HT-29 (cell line): ENCODE measurements at places on chromosomes 12 and 14.

- no peak for DNase-seq
These were observed 73.1 kb upstream of the ACTN1 start for GRCh38 chr14:69052181-69052601.

GRCh38 chr14:74945852-74946658 is 9.3 kb downstream of the PGF start:
- peak; percentile 82 for DNase-seq

- no peak for DNase-seq
These were observed 10.4 kb upstream of the FBLN5 start for GRCh38 chr14:91957876-91958313.

DNA sequence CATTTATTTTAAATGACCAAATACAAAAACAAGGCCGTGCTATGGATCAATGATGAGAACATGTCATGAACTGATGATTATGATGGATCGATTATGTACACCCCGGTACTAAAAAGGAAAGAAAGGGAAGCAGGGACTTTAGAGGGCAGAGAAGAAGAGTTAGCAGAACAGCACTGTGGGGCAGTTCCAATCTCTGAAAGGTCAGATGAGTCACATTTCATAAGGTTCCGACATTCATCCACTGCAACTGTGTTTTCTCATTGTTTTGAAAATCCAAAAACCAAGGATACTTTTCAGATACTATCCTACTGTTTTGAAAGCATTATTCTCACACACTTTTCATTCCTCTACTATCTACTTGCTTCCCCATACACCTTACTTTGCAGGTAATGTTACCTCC is 169.3 kb downstream of the STXBP6 start:
- DNase-seq = no peak

DNA sequence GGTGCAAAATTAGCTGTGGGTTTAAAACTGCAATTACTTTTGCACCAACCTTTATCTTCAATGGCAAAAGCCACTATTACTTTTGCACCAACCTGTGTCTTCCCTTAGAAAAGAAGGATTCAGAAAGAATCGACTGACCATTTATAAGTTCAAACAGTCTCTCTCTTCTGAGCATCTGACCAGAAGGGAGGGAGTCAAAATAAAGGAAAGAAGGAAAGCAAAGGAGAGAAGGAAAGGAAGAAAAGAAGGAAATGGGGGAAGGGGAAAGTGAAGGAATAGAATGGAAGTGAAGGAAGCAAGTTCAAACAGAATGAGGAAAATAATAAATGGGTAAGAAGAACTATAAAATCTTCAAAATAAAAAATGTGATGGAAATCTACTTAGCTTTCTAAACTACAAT is 57.8 kb downstream of the KDM5A start:
- no peak for DNase-seq

DNA sequence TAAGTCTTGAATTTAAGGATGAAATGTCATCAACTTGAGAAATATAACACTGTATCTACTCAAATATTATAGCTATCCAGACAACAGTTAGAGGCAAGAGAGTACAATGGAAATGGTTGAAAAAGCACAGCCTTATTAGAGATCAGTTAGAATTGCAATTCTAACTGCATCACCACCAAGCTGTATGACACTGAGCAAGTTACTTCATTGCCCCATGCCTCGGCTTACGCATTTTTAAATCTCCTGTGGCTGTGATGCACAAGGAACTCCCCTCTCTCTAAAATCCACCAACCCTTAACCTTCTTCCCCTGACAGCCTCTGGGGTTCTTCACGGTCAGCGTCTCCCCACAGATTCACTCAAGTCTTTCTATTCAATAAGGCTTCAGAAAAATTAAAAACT is 75.1 kb downstream of the MED13L start:
- no peak for DNase-seq

DNA sequence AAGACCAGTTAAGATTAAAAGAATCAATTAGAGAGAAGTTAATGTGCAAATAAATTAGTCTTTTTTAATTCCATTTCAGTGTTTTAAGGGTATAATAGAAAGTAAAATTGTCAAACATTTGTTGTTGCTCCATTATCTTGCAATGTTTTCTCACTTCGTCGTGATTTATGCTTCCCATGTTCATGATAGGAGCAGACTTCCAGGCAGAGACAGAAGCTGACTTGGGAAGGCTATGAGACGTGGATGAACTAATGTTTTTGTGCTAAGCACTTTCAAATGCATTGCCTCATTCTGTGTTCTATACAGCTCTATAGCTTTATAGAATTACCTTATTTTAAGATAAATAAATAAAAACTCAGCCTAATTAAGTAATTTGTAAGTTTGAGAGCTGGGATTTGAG is 226.2 kb downstream of the PIK3C2G start:
- DNase-seq = no peak

DNA sequence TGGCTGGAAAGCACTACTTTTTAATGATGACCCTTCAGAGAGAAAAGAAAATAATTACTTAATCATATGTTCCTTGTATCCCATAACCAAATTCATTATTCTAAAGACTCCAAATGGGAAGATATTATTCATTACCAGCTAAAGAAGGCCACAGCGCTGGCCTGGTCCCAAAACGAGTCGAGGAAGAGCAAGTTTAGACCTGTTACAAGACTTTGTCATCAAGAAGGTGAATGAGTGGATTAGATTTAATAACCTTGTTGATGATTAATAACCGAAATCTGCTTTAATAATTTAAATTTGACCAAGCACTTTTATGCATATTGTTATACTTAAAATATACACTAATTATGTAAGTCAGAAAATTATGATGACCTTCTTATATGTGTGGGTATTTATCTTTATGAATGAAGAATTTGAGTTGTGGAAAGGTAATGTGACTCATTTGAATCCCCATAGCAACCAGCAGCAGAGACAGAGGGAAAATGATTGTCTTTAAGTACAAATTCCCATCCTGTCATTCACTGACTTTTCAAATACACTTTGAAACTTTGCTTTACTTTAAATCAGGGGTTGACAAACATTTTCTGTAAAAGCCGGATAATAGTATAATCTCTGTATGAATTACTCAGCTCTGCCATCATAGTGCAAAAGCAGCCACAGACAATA is 200.3 kb upstream of the NPAS3 start:
- no peak for DNase-seq

- DNase-seq = no peak
These were observed 10.1 kb downstream of the CCND2 start for GRCh38 chr12:4283512-4284255.

- no peak for DNase-seq
These were observed 2.0 kb downstream of the PKP2 start for GRCh38 chr12:32894566-32894965.

- DNase-seq = no peak
These were observed 74.3 kb downstream of the SYNE3 start for GRCh38 chr14:95442016-95442632.

- no peak for DNase-seq
These were observed 44.3 kb upstream of the SPTLC2 start for GRCh38 chr14:77660754-77661153.

DNA sequence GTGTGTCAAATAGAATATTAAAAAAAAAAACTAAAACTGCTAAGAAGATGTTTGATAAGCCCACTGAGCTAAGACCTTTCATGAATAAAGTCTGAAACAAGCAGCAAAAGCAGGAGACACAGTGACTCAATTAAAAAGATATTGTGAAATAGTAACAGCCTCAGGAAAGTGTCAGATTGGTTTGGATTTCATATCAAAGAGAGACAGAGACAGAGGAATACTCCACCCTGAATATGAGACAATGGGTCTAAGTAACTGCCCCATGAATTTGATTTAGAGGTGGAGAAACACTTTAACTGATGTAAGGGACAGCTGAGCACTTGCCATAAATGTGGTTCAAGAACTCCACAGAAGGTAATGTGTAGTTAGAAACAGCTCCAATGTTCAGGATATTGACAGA is 277.9 kb upstream of the FOXG1 start:
- DNase-seq = no peak

DNA sequence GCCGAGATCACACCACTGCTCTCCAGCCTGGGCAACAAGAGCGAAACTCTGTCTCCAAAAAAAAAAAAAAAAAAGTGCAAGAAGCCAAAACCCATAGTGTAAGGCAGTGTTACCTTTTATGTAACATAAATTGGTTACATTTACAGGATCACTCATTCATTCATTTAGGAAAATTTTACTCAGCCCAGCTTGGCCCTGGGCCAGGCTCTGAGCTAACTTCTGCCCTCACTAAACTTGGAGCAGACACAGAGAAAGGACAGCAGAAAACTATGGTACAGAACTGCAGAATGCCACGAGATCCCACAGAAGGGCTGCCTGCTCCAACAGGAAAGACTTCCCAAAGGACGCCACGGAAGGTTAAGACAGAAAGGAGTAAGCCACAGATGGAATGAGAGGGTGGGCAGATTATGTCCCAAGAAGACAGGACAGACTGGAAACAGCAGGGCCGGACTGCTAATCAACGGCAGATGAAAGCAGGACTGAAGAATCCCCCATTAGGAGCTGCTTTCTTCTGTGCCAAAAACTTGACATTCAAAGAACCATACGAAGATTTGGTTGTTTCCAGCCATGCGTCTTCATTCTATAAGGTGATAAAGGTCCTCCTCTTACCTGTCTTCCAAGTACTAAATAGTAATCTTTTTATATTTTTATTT is 18.9 kb downstream of the PPP1R13B start:
- DNase-seq = no peak

DNA sequence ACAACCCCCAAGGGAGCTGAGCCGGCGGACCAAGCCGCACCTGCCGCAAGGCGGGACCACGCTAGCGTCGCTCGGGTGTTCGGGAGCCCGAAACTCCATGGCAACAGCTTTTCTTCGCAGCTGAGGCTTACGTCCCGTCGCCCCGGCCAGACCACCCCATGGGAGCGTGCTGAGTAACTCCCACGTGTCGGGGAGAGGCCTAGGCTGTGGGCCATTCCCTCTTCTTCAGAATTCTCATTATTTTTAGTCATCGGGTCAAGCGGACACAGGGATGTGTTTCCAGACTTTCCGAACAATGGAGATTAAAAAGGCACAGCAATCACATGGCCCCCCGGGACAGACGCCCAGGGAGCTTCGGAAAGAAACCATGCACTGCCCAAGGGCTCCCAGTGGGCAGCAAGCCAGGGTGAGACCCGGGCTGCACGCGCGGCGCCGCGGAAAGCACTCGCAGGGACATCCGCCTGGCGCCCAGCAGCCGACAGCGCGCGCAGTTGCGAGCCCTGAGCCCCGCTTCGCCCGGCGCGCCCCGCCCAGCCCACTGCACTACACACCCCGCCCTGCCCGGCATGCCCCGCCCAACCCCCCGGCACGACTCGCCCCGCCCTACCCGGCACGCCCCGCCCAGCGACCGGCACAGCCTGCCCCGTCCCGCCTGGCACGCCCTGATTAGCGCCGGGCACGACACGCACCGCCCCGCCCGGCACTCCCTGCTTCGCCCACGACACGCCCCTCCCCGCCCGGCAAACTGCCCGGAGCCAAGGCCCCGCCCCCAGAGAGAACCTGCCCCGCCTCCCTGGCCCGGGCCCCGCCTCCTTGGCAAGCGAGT is 422 bp upstream of the AK7 start:
- DNase-seq = peak; percentile 85

DNA sequence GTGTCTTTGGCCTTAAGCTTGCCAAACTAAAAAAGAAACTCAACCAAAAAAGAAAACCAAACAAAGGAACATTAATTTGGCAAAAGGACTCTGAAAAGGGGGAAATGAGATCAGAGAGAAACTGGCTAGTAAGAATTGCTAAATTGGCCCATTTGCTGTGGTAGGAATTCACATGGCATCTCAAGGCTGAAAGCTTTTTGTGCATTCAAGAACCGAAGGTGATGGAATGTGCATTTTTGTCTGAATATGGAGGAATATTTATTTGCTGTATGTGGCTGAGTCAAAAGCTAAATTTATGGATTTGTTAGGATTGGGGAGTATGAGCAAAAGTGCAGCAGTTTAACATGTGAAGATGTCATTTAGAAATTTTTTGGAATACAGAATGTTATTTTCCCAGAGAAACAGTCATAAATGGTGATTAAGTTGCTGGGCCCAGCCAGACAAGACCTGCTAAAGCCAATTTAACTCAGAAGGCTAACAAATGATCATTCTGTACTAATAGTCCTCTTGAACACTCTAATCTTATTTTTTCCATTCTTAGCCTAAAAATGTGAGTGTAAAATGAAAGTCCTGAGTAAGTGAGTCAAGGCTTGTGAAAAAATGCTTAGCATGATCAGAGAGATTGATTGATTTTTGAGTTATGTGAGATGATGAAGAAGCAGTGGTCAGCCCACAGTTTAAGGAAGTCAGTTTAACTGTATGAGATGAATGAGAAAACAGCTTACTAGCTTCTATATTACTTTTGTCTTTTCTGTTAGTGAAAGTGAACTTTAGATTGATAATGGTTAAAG is 94.1 kb downstream of the ANO6 start:
- DNase-seq = no peak

- DNase-seq = peak; percentile 77
These were observed at the start of gene TNS2 for GRCh38 chr12:53049571-53050318. Gene TNS2, plus strand, starts transcription at chr12:53050065. Its CDS starts 121 bp downstream, at chr12:53050186.

DNA sequence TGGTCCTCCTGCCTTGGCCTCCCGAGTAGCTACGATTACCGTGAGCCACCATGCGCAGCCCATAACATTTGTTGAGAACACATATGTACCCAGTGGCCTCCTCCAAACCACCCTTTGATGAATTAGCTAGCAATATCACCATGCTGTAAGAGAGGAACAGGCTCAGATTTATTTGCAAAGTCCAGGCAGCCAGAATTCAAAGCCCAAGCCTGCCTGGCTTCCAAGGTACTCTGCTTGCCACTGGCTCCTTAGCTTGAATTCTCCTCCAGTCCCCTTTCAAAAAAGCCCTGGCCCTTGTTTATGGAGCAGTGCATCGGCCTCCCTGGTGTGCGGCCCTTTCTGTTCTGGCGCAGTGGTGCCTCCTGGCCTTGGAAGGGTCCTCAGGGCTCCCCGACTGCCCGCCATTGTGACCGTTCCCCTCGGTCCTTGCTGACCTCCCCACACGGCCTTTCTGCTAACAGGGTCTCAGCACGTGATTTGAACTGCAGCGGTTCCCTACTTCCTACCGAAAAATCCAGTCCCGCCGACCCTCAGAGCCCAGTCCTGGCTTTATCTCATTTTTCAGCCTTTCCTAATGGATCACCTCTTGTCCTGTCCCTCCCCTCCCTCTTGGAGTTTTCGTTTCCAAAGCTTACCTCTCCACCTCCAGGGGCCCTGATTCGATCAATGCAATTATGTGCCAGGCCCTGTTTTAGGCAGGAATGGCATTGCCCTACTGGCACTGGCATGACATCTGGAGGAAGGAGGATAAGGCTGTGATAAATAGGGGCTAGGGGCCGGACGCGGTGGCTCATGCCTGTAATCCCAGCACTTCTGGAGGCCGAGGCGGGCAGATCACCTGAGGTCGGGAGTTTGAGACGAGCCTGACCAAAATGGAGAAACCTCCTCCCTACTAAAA is 22.0 kb downstream of the SLC25A29 start:
- DNase-seq = no peak

DNA sequence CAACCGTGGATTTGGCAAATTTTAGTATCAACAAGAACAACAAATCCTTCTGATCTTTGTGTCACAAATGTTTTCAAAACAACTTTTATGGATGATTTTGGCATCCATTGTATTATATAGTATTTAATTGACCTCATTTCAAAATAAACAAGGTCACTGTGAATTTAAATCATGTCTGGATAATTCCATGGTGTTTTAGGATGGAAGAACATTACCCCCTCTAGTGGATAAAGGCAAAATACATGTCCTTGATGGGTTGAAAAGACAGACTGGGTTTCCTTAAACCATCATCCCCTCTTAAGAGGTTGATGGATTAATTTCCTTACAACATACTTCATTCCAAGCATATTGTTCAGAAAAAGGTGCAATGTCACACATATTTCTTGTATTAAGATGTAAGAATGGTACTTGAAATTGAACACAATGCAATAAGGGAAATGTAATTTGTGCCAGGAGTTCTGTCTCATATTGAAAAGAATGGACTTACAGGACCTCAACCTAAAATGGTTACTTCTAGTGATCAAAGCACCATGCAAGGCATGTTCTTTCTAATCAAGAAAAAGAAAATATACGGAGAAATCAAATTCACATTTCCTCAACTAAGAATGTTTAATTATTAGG is 352.0 kb downstream of the BCAT1 start:
- peak; percentile 42 for DNase-seq
